ENCODE measurements at places on chromosomes 16 and 17.

DNA sequence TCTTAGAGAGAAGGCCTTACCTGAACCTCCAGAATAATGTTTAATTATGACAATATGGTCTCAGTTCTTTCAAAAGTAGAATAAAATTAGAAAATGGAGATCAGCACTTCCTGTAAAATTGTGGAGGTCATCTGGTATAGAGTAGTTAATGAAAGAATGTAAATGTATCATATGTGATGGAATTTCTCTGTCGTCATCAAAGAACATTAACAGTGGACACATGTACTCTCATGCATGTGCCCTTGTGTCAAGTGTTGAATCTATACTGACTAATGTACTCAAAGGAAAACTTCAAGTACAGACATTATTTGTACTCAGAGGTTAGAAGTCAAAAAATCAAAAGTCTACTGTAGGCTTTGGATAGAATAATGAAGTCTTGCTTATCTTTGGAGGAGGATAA, 129.2 kb upstream of the MYOCD start:
- no peak for DNase-seq

DNA sequence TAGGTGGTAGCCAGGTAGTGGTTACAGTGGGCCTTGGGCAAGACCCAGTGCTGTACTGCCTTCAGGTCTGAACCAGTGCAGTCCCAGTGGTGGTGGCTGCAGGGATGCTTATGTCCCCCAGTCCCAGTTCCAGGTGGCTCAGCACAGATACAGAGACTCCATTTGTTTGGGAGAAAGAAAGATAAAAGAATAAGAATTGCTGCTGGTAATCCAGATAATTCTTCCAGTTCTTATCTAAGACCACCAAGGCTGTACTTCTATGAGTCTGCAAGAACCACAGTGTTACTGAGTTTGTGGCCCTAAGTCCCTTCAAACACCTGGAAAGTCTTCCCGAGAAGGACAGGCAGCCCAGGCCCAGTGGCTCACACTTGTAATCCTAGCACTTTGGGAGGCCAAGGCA, 33.9 kb upstream of the ATP2C2 start:
- no peak for DNase-seq

- DNase-seq: no peak
These were observed 27.3 kb upstream of the ITGA2B start for GRCh38 chr17:44416558-44417289.

DNA sequence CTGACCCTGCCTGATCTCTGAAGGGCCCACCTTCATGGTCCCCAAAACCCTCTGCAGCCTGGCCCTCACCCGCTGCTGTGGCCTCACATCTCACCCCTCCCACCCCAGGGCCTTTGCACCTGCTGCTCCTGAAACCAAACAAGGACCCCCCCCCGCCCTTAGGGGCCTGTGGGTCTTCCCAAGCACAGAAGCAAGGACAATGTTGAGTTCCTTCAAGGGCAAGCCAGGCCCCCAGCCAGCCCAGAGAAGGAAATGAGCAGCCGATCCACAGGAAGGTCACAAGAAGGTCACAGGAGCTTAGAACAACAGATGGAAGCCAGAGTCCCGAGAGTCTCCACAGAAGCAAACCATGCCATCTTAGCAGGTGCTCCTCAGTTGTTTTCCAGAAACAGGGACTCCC, 493 bp upstream of the PDE6G start:
- no peak for DNase-seq

GRCh38 chr16:17590711-17591654, 120.2 kb upstream of the XYLT1 start:
- DNase-seq: no peak

DNA sequence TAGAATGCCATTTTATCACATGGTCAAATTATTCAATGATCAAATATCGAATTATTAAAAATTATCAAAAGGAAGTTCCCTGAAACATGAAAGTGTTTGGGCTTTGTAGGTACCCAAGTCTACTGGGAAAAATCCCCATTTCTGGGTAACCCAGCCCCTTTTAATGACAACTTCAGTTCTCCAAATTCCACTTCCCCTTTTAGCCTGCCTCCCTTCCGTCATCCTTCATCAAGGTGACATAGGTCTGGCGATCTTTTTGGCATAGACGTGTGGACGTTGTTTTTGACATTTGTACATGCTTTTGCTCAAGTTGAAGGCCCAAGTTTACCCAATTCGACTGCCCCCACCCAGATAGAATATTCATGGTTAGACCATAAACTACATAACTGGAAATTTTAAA, 660.9 kb downstream of the MAF start:
- DNase-seq: no peak

DNA sequence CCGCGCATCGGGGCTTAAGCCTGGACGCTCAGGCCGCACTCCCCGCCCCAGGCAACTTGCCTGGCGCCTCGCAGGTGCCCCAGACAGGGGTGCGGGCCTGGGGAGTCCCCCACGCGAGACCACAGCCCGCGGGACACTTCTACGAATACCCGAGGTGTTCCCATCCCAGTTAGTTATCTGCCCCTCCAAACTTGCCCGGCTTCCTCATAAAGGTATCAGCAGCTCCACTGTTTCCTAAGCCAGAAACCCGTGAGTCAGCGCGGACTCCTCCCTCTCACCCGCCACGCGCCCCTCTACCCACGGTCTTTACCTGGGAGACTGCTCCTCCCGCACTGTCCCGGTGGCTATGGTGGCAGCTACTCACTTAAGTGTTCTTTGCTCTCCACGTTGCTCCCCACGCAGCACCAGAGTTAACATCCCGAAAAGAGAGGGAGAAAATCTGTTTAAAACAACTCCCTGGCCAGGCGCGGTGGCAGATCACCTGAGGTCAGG, 1.0 kb upstream of the CREBBP start:
- DNase-seq: no peak

DNA sequence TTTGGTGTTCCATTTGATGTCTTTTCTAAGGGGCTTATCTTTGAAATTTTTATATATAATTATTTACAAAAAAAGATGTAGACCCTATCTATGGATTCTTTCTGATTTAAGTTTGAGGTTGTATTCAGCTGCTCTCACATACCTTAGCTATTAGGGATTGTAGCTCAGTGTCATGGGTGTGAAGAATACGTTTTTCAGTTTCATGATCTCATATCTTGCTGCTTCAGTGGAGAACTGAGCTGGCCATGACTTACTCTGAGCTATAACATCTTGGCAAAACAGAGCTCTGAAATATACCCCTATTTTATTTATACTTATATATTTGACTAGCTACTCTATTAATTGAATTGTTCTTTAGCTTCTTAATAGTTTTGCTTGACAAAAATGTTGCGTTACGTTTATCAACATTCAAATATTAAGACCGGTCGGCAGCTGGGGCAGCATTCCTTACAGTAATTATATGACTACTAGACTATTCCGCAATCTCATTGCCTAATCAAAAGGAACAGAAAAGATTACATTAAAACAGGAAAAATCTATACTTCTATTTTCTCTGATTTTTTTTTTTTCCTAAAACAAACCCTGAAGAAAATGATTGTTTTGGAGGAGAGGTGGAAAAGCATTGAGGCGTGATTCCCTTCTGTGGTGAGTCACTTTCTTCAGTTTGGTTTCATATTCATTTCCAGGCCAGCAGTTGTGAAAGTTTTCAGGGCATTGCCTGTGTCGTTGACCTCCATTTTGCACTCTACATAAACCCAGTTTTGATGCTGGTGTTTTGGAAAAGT, 24.1 kb upstream of the KRT24 start:
- no peak for DNase-seq

DNA sequence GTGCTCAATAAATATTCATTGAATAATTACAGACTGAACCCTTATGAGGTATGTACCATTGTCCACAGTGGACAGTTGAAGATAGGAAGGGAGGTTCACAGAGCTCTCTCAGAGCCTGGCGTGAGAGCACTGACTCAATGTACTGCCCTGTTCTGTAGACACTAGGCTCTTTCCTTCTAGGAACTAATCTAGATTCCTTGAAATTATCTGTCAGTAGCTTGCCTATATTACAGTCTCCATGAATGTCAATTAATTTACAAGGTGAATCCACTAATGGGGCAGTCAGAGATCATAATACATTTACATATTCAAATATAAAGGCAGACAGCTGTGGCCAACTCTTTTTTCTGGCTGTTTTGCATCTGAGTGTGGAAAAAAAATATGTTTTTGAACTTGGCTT, 251.2 kb upstream of the SALL1 start:
- no peak for DNase-seq

DNA sequence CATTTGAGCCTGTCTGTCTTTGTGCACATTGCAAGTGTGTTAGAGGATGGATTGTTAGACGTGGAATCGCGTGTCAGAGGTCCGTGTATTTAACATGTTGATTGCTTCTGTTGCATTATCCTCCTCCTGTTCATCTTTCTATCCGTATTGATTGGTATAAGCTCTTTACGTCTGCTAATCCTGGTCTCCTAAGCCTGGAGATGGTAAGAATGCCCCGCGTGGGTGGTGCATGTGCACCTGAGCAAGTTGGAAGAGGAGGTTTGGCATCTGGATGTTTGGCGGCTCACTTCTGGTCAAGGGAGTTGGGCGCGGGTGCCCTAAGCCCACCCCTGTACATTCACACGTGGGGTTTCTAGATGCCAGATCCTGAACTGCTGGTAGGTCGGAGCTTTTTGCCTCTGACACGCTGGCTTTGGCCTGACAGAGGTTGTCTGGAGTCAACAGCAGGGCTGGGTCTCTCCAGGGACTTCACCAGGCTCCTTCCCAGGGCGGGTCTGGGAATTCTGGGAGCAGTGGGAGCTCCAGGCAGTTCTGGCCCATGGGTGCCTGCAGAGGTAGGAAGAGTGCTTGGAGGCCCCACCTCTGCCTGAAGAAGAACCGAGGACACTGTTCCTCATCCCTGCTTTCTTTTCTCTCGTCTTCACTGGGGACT, 107.3 kb downstream of the OR1D5 start:
- DNase-seq: no peak

DNA sequence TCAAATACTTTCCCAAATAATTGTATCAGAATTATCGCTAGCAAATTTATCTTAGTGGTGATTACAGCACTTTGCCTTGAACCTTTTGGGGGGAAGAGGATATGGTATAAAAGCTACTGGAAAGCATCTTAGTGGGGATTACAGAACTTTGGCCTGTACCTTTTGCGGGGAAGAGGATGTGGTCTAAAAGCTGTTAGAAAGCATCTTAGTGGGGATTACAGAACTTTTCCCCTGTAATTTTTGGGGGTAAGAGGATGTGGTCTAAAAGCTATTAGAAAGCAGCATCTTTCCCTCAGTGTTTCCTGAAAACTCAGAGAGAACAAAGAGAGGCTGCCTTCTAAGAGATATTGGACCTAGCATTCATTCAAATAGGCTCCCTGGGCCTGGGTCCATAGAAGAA, 4.1 kb downstream of the SLFN12 start:
- no peak for DNase-seq

GRCh38 chr17:42306385-42306667, 18.0 kb downstream of the STAT5A start:
- DNase-seq: no peak

- DNase-seq: no peak
These were observed 5.6 kb downstream of the KIAA0513 start for GRCh38 chr16:85033171-85033570.

DNA sequence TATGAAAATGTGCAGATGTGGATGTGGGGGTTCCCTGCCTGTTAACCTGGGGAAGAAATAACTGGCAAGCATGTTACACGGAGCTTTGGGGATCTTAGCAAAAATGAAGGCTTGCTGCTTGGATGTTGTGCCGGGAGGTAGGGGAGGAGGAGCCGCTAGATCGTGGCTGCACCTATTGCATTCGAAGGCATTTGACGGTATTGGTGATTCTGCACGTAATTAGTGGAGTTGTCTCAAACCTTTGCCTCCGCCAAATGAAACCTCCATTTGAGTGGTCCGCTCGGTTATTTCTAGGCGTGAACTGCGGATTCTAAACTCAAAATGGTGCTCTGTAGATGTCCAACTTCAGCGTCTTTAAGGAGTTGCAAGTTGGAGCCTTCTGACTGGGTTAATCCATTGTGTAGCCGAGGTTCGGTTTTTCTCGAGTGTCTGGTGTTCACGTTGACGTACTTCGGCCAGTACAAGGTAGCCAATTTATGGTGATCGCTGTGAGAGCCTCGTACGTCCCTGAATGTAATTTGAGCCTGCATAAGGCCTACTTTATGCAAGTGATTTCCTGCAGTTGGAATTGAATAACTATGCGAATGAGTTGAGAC, 1.5 kb downstream of the TNRC6C start:
- DNase-seq: no peak

DNA sequence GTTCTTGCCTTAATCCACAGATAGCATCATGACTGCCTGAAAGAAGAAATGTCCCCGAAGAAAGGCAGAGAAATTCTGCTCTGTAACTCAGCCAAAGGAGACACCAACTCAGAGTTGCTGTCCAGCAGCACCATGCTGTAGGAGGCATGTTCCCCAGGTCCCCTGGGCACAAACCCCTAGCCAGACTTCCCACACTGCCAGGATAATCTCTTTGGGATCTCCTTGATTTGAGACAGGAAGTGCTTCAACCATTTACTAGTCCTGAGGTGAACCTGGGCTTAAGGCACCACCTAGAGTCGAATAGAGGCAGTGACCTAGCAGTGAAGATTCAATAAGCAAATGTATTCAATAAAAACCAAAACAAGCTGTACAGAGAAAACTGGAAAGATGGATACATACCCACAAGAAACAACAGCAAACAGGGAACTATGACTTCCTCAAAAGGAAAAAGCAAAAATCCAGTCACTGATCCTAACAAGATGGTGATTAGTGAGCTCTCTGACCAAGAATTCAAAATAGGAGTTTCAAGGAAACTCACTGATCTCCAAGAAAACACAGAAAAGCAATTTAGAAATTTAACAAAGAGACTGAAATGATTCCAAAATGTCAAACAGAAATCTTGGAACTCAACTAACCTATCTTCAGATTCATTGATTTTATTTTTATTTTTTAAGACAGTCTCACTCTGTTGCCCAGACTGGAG, 5.7 kb downstream of the OR4D2 start:
- peak; percentile 11 for DNase-seq

DNA sequence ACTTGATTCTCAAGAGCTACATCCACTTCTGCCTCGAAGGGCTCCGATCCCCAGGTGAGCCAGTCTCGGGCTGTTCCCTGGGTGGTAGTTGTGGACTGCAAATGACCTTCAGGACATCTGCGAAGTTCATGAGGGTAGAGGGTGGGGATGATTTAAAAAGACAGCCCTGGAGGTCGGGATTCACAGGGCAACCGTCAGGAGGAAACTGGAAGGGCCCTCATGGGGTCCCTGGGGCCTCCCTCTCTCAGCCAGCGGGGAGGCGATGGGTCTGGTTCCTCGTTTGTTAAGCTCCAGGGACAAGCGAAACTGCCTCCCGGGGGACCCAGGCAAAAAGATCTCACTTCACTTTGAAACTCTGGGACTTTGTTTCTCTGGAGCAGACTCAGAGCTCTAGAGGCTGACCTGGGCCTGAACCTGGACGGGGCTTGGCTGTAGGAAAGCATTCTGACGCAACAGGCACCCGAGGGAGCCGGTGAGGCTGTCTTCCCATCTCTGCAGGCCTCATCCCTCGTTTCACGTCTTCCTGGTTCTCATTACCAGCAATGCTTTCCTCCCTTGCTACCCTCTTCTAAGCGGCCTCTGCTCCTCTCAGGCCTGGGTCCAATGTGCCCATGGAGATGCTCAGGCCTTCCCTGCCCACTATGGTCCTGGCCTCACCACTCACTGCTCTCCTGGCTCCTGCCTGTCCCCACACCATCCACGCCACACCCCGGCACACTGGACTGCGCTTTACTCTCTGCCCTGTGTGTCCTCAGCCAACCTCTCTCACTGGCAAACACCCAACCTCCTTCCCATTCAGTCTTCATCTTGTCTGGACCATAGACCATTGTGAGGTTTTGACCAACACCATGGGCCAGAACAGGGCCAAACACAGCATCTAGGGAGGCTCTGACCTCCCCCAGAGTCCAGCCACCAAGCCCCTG, 214.2 kb upstream of the TNRC6C start:
- DNase-seq: no peak
